Bone marrow (tissue), 2 donors: ENCODE measurements at places on chromosomes 3 and 15.

DNA sequence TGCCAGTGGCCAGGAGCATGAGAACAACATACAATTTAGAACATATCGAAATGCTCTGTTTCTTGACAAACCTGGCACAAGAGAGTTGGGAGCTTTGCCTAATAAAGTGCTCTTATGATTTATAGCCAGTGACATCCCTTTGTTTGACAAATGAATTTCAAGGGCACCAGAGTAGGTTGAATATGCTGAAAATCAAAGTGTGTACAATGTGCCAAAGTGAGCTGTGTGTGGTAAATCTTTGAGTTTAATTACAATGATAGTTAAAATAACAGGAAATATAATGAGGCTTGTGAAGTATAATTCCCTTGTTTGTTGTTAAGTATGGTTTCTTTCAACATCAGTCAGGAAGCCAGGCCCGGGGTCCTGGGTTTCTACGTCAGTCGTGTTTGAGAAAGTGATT, 211.9 kb downstream of the EBLN2 start:
- DNase-seq = no peak

DNA sequence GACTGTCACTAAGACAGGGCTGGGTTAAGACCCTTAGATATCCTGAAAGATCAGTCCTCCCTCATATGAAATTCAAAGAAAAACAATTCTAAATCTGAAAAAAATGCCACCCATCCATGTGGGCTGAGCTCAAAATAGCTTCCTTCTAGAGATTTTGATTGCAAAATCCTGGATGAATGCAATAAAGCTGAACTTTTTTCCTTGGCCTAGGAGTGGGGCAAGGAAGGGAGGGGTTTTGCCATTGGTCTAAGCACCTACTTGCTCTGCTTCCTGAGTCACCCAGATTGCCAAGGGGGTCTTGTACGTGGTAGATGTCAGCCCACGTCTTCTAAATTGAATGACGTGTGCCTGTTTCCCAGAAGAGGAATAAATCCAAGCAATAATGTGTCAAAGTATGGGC, 15.3 kb upstream of the SMAD3 start:
- no peak for DNase-seq

GRCh38 chr3:70272798-70273197, 39.6 kb downstream of the MDFIC2 start:
- no peak for DNase-seq

DNA sequence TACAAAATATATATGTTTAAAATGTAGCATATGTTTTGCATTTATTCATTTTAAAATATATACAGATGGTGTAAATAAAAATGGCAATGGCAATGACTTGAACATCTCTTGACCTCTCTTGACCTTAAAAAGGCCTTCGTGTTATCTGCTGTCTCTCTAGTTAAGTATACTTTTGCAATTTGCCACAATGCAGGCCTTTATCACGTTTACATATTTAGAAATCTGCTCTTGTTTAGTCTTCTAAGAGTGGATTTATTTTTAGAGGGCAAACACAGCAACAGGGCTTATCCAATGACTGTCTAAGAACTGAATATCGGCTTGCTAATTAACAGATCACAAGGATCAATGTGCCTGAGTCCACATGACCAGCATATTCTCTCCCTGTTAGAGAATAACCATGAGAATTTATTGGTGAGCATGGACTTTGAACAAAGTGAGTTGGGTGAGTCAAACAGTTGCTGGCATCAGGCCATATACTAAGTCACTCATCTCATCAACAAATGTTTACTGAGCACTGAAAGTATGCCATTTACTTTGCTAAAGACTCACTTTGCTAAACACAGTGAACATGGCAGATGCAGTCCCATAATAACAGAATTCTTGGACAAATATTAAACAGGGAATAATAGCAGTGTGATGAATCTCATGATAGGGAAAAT, 48.2 kb downstream of the MDFIC2 start:
- DNase-seq = no peak

GRCh38 chr3:107063351-107063750, 313.9 kb upstream of the CCDC54 start:
- DNase-seq = no peak

- DNase-seq = no peak
Measured at GRCh38 chr3:151985787-151986430, 112.5 kb downstream of the SUCNR1 start.

DNA sequence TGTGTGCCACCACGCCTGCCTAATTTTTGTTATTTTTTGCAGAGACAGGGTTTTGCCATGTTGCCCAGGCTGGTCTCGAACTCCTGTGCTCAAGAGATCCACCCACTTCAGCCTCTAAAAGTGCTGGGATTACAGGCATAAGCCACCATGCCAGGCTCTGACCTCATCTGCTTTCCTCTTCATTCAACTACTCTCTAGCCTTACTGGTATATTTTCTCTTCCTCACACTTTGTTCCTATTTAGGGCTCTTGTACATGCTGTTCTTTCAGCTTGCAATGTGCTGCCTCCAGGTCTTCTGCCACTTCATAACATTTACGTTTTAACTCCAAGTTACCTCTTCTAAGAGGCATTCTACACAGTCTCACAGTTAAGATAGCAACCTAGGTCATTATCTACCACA, 34.9 kb downstream of the PIK3CB start:
- DNase-seq = no peak

DNA sequence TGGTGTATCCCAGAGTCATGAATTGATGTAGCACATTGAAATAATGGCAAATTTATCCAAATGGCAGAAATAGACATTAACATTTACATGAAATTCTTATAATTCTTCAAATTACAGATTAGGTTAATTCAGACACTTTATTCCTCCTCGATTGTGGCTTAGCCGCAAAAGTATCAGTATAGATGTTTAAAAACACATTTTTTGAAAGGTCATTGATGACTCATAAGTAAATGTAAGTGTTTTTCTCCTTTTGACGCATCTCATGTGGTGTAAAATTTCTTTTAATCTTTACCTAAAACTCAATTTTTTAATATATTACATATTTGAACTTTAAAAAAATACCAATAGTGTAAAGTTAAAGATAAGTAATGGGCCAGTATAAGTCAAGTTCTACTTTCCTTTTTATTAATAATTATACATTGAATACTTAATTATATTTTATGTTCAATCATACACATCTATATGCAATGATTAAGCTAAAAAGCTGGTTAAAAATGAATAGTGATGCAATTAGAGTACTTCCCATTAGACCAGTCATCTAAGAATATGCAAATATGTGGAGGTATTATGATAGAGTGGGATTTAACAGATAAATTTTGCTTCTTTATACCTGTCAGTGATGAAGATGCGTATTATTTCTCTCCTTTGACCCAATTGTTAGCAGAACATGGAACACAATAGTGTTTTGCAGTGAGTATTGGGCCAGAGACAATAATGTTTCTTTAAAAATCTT, 678.1 kb upstream of the DPPA4 start:
- no peak for DNase-seq

GRCh38 chr3:194091141-194091540, 44.8 kb upstream of the HES1 start:
- no peak for DNase-seq

GRCh38 chr3:11705049-11705448, 61.3 kb upstream of the VGLL4 start:
- no peak for DNase-seq

DNA sequence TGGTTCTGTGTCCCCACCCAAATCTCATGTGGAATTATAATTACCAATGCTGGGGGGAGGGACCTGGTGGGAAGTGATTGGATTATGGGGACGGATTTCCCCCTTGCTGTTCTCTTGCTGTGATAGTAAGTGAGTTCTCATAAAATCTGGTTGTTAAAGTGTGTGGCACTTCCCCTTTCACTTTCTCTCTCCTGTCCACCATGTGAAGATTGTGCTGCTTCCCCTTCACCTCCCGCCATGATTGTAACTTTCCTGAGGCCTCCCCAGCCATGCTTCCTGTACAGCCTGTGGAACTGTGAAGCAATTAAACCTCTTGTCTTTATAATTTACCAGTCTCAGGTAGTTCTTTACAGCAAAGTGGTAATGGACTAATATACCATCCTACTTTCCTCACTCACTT, 289.6 kb downstream of the EFHB start:
- DNase-seq = peak; percentile 4

DNA sequence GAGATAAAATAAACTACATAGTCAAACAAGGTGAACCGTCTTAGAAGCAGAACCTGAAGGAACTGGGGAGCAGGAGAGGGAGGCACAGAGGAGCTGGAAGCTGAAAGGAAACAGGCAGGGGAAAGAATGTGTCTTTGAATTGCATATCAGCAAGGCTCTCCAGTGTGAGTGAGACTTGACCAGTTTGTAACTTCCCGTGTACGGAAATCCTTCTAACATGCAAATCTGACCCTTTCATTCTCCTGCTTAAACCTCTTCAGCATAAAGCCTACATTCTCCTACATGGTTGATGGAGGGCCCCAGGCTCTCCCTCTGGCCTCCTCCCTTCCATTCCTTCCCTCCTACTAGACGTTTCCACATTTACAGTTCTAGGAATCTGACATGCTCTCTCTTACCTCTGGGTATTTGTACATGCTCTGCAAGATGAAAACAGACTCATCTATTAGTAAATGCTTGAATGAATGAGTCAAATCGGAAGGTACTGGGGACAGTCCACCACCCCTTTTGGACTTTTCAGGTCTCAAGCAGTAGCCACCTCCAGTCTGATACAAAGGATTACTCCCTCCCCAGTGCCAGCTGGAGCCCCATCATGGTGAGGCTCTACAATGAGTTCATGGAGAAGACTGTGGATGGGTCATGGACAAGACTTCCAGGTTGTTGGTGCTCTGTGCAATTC, 6.1 kb upstream of the SLC25A38 start:
- no peak for DNase-seq

- no peak for DNase-seq
Measured at GRCh38 chr3:93843981-93844380, 129.7 kb downstream of the PROS1 start.

DNA sequence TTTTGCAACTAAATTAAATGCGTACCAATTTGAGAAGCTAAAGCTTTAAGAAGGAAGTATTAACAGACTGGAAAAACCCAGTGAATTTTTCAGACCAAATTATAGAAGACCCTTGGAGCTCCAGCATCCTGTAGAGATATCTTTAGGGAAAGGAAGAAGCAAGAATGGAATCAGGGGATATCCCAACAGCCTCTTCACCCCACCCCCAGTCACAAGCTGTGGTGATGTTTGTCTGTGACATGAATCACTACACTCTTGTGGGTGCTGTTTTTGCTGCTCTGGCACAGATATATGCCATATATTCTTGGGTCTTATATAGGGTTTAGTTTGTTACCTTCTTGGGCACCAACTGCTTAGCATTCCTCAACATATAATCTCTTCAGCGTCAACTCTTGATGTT, 78.5 kb upstream of the BCL6 start:
- no peak for DNase-seq

- no peak for DNase-seq
Measured at GRCh38 chr15:92438471-92438870, 44.8 kb downstream of the ST8SIA2 start.

GRCh38 chr3:47016934-47017435, 37.5 kb downstream of the NBEAL2 start:
- DNase-seq = no peak

DNA sequence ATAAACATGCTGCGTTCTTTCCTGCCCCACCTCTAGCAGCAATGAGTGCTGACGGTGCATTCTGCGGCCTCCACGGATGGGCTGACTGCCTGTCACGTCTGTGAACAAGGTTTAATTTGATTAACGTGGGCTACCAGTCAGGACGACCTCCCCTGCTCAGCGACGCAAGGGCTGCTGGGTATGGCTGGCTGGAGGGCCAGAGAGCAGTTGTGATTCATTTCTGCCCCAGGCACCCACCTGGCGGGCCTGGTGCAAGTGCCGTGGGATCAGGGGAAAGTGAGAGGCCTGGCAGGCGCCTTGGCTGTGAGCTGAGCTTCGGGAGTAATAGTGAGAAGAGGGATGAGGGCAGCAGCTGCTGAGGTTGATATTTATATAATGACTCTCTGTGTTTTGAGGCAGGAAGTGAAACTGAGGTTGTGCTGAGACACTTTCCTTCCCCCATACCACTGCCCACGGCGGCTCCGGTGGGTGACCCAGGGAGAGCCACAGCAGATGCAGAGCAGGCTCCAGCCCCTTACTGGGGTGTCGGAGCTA, 190.4 kb upstream of the BCL6 start:
- no peak for DNase-seq

GRCh38 chr3:22959593-22959992, 243.5 kb upstream of the UBE2E2 start:
- no peak for DNase-seq

GRCh38 chr15:73907035-73907408, 19.2 kb upstream of the LOXL1 start:
- no peak for DNase-seq

DNA sequence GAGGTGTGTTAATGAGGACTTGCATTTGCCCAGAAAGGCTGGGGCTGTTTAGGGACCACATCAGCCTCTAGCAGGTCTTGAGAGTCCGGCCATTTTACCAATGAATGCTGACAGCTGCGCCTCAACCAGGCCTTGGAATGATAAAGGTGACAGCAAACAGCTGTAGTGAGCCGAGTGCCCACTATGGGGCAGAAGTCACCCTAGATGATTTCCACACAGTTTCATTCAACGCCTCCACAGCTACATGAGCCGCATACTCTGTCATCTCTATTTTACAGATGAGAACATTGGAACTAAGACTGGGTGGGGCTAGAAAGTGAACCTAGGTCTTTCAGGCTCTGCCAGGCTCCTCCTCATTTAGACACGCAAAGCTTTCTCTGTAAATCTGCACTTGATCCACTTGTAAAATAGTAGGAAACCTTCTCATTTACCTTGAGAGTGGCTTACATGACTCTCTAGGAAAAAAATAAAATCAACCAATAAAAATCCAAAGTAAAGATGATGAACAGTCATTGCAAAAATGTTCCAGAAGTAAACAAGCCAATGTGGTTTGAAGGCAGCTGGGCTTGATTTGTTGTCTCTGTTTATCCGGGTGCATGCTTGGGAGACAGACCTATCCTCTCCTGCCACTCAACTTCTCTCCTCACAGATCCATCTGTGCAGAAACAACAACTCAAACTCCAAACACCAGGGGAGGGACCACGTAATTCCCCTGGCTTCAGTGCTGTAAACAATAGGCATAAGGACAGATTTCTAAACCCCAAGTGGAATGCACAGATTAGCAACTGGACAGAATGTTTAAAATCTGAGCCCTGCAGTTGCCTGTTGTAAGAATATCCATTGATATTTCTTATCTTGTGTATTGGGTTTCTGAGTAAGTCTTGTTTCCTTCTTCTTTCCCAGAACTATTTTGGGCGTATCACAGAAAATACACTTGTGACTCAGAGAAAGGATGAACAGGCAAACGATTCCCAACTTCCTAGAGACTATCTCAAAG, 31.5 kb upstream of the LDHAL6B start:
- no peak for DNase-seq

GRCh38 chr15:70880781-70881180, 11.5 kb downstream of the THAP10 start:
- no peak for DNase-seq
